Stimulated activated CD4-positive, alpha-beta T cell treated with anti-CD3 and anti-CD28 coated beads, Interleukin-15, amount 100 ng/mL, for 1 hour (primary cell): ENCODE measurements at places on chromosomes 2 and 18.

DNA sequence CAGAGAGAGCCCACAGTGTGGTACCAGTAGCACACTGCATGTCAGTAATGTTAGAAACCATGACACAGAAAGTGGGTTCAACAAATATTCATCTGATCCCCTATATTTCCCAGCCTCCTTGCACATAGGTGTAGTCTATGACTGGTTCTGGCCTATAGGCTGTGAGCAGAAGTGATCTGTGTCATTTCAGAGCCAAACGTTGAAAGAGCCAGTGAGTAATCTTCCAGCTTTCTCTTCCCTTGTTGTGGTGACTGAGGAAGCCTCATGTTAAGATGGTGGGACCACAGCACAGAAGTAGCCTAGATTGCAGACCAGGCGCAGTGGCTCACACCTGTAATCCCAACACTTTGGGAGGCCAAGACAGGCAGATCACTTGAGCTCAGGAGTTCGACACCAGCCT is 4.1 kb downstream of the TMEM237 start:
- DNase-seq: no peak

DNA sequence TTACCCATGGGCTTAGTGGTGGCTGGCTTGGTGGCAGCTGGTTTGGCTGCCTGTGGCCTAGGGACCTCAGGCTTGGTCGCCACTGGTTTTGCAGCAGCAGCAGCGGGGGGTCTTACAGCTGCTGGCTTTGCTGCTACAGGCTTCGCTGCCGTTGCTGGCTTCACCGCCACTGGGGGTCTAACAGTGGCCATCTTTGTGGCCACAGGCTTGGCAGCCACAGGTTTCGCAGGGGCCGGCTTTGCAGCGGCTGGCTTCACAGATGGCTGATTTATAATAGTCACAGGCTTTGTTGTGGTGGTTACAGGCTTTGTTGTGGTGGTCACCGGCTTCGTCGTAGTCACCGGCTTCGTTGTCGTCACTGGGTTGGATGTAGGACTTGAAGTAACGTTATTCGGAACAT is 77.8 kb downstream of the COL6A3 start:
- DNase-seq: no peak

- DNase-seq: no peak
Measured at GRCh38 chr2:127321303-127321702, 27.4 kb upstream of the ERCC3 start.

GRCh38 chr18:73235491-73235890 is 367.7 kb upstream of the NETO1 start:
- DNase-seq: no peak

- no peak for DNase-seq
Measured at GRCh38 chr2:127712999-127713398, 11.7 kb downstream of the SFT2D3 start.

DNA sequence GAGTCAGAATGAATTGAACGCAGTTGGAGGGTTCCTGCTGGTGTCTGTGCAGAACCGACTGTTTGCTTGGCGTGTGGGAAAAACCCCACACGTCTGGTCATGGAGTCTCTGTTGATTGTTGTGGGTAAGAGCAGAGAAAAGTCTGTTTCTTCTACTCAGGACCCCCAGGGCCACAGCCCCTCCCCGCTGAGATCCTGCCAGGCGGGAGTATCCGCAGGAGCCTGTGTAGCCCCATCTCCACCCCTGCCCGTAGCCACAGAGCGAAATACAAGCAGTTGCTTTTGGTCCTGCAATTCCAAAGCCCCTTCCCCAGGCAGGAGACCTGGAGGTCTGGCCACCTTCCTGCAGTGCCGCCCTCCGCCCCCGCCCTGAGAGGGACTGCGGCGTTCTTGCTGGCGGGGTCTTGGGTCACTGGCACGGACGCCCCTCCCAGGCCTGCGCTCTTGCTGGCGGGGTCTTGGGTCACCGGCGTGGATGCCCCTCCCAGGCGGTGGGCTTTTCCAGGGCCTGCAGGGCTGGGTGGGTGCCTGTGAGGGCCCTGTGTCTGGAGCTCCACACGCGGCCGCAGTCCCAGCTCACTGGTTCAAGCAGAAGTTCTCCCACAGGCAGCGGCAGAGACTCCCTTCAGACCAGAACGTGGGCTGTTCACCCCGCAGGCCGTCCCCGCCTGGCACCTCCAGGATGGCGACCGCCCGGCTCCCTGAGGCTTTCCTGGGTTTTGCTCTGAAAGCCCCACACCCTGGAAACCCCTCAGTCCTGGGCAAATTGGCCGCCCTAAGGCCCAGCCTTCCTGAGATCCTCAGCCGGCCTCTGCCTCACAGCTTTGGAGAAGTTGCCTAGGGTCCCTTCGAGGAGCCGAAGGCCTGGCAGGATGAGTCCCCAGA is 76.0 kb upstream of the CTDP1 start:
- no peak for DNase-seq

DNA sequence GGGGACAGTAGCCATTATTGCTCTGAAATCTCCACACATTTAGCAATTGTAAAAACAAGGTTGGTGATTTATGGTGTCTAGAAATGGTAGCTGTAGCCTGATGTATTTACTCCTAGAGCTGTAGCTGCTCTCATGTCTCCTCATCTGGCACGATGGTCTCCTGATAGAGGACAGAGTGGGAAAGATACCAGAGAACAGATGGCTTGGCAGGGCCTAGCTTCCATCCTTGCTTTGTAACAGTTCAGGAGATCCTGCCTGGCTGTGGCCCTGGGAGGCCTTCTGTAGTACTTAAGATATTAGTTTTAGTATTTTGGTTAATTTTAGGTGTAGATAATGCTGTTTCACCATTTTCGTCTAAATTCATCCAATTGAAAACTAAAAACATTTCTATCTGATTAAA is 6.7 kb downstream of the ATG16L1 start:
- no peak for DNase-seq

DNA sequence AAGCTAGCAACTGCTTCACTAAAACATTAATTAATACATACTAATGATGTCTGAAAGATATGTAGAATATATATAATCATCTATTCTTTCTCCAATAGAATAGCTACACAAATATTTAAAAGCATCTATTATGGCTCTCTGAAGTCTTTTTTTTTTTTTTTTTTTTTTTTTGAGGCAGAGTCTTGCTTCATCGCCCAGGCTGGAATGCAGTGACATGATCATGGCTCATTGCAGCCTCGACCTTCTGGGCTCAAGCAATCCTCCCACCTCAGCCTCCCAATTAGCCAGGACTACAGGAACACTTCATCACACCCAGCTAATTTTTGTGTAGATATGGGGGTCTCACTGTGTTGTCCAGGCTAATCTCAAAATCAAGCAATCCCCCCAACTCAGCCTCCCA is 120.4 kb upstream of the KYNU start:
- DNase-seq: no peak

GRCh38 chr2:205612636-205613035 is 69.7 kb upstream of the NRP2 start:
- DNase-seq: no peak

GRCh38 chr2:214987261-214987660 is 151.2 kb downstream of the ABCA12 start:
- no peak for DNase-seq

DNA sequence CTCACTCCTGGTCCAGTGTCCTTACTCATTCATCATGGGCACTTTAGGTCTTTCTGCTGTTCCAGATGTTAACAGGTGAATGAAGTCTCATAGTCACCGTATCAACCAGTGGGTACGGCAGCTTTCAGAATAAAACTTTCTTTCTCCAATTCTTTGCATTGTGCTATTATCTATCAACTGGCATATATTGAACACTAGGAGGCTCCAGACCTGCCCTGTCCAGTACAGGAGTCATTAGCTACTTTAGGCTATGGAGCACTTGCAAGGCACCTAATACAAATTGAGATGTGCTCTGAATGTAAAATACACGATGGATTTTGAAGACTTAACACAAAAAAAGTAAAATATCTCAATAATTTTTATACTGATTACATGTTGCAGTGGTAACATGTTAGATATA is 43.2 kb upstream of the NEB start:
- no peak for DNase-seq

GRCh38 chr2:235678712-235679111 is 184.9 kb downstream of the AGAP1 start:
- DNase-seq: no peak

DNA sequence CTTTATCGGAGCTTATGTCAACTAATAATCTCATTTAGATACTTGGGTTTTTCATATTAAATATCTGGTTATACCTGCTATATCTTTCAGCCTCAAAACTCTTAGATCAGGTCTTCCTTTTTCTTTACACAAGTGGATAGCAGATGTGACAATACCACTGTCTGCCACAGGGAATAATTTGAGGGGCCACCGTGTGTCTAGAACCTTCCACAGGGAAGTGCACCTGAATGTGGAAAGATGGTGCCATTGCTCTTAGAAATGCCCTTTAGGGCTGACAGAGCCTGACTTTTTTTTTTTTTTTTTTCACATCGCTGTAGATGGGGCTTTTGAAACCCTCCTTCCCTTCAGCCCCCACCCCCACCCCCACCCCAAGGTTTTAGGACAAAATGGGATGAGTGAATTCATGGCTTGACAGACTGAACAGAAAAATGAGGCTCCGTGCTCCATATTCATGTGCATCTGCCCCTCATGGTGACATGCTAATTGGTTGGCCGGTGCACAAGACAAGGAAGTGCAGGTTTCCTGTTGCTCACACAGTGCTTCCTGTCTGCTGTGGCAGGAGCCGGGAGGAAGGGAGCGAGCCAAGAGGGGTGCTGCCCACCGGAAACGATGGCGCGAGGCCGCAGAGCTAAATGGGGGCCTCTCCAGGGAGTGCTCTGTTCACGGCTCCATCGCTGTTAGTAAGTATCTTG is 246.0 kb downstream of the LDLRAD4 start:
- peak; percentile 34 for DNase-seq

DNA sequence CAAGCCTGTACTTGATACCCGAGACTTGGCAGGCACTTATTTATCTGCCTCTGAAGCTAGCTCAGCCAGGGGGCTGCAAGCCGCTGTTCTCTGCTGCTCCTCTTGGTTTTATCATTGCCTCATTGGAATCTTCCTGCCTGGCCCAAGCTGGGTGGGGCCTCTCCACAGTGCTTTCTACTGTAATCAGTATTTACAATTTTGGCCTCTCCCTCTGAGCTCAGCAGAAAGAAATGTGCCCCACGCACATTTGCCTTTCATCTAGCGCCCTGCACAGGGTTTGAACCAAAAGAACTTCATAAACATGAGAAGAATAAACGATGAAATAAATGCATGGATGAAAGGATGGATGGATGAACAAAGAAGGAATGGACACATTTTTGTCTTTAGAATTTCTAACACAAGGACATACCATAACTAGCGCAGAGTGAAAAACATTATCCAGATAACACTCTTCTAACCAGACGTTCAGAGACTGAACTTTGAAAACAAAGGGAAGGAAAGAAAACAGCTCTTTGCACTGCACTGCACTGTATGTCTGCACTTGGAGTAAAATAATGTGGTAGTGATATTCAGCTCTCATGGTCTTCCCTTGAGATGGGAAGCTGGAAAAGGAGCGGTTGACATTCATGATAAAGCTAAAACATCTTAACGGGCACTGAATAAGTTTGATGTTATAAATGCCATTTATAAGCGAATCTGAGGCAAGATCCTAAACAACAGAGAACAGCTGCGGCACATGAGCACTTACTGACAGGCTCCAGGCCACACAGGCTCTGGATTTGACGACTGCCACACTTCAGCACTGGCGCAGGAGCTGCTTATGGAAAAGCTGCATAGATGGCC is 86.8 kb upstream of the SP3 start:
- DNase-seq: no peak

GRCh38 chr2:234951664-234952269 is at the start of gene SH3BP4:
Gene SH3BP4 (plus strand): TSS chr2:234952017. CDS start chr2:235035003, 82,986 bp downstream.
- DNase-seq: peak; percentile 24

GRCh38 chr18:58144106-58144505 is 100.1 kb downstream of the NEDD4L start:
- no peak for DNase-seq

DNA sequence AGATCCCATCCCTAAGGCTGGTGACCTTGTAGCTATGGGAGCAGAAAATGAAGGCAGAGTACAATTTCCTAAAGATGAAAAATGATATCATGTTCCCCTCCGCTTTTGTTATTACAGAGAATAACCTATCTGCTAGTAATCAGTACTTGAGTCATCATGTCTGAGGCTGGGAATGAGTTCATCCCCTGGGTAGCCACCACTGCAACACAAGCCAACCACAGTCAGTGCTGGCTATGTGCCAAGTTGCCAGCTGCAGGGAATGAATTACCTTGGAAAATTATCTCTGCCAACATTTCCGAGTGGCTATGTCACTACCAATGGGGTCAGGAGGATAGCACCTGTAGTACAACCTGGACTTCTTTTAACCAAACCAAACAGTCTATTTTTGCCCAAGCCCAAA is 1094.7 kb upstream of the DDX18 start:
- DNase-seq: no peak

DNA sequence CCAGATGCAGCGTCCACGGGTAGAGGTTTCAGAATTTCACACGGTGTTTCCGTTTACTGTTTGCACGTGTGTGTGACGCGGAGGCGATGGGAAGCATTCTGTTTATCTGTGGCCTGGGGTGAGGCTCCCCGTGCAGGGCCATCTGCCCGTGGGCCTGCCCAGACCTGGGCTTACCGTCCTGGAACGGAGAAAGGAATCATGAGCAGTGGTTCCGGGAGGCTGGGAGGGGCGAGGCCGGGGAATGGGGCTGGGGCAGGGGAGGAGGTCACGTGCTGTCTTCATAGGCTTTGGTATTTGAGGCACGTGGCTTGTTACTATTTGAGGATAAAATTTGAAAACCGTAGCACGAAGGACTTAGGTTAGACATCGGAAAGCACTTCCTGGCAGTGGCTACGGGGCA is 77.9 kb downstream of the RTP5 start:
- DNase-seq: no peak

- no peak for DNase-seq
Measured at GRCh38 chr2:46655551-46656436, 176.4 kb downstream of the TMEM247 start.

GRCh38 chr2:221911321-221911720 is 339.2 kb upstream of the EPHA4 start:
- DNase-seq: no peak

GRCh38 chr2:240223631-240224030 is 83.2 kb upstream of the OTOS start:
- DNase-seq: no peak

DNA sequence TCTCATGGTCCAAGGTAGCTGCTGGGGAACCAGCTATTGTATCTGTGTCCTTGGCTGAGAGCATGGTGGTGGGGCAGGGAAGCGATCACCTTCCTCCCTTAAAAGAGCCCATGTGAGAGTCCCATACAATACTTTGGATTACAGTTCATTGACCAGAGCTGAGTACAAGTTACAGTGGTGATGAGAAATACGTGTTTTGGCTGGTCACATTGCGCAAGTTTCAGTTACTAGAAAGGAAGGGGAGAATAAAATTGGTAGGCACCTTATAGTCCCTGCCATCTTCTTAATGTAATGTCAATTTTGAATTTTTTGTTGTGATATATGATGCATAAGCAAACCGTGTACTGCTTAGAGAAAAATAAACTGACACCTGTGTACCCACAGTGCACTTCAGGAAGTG is 67.7 kb downstream of the ZNF407 start:
- no peak for DNase-seq
